Activated CD8-positive, alpha-beta memory T cell treated with anti-CD3 and anti-CD28 coated beads for 1 hour (primary cell): ENCODE measurements at places on chromosomes 4 and X.

DNA sequence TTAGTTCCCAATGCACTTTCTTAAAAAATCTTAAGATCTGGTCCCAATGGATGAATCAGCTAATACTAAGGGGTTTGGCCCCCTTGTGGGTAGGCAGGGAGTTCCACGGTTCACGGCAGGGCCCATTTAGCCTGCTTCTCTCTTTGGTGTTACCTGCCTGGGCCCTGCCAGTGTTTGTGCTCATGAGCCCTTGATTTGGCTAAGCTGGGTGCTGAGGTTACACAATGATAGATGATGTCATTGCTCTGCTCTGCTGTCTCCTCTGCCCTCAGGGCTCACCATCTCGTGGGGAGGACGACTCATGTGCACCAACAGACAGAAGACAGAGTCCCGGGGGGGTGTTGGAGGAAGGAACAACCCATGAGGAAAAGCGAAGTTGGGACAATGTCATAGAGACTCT lies 24.4 kb downstream of the RTL5 start:
- no peak for DNase-seq

DNA sequence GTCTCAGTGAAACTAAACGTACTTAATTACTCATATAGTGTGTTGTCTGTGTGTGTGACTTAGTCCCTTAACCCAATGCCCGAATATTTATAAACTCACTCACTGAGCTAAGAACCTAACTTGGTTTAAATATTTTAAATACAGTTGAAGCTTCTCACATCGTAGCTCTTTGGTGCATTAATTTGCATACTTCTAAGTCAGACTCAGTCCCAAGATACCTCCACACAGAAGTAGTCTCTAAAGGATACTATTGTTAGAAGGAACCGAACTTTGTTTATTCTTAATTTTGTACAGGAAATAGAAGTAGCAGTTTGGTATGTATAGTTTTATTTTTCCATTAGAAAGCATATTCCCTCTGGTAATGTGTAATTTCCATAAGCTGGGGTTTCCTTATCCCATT lies 54.0 kb upstream of the NKAP start:
- DNase-seq, result no peak

- DNase-seq, result no peak
These were observed 23.3 kb downstream of the AMER1 start for GRCh38 chrX:64182208-64182607.

- DNase-seq, result peak; percentile 79
These were observed at the start of gene MANBA for GRCh38 chr4:102760645-102761295. TSS of gene MANBA (minus strand) at chr4:102760968. CDS start at chr4:102760894, 74 bp downstream.

DNA sequence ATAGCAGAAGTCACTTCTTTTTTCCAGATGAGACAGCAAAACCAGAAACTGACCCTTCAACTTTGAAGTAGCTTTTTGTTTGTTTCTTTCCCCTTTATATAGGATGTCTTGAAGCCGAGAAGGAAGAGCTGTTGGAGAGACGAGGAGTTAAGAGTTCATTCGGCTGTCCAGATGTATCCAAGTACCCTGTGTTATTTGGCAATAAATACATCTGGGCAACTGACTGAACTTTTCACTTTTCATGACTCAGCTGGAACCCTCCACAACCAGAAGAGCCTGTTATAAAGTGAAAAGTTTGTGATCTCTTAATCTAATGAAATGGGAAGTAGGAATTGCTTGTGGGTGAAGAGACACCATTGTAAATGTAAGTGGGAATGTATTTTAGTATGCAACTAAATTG lies 131.2 kb downstream of the HTR2C start:
- DNase-seq, result no peak

- no peak for DNase-seq
These were observed 30.1 kb upstream of the MXD4 start for GRCh38 chr4:2291705-2292645.

DNA sequence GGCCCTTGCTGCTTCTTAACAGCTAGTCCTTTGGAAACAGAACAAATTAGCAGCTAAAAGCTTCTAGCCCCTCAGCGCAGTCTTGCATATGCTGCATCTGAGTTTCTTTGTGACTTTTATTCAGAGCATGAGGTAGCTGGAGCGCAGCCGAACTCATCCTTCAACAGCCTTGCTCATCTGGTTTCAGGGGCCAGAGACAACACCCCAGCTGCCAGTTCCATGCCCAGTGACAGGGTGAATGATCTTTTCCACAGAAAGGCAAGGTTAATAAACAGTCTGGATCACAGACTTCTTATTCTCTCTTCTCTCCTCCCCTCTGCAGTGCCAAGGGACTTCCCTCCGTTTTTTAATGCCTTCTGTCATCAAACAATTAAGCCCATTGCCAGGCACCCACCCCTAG lies 216.6 kb upstream of the INTU start:
- DNase-seq, result no peak

DNA sequence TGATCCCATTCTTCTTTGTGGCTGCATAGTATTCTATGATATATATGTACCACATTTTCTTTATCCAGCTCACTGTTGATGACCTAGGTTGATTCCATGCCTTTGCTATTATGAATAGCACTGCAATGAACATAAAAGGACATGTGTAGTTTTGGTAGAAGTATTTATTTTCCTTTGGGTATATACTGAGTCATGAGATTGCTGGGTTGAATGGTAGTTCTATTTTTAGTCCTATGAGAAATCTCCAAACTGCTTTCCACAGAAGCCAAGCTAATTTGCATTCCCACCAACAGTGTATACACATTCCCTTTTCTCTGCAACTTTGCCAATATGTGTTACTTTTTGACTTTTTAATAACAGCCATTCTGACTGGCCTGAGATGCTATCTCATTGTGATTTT lies 278.3 kb downstream of the PCDH18 start:
- no peak for DNase-seq

DNA sequence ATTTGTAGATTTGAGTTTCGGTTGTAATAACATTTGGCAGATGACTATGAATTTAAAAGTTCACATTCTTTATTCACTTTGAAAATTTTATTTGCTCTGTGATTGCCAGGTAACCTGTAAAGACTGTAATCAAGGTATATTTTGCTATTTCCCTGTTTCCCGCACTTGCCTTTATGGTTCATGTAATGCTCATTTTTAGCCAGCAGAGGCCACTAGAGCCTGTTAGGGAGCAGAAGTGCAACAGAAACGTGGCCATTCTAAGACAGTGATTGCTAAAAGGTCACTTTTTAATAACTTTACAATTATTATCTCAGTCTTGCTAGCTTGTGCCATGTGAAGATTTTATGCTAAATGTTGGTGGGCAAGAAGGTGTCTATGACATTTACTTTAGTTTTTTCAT lies 12.4 kb downstream of the YIPF6 start:
- no peak for DNase-seq

DNA sequence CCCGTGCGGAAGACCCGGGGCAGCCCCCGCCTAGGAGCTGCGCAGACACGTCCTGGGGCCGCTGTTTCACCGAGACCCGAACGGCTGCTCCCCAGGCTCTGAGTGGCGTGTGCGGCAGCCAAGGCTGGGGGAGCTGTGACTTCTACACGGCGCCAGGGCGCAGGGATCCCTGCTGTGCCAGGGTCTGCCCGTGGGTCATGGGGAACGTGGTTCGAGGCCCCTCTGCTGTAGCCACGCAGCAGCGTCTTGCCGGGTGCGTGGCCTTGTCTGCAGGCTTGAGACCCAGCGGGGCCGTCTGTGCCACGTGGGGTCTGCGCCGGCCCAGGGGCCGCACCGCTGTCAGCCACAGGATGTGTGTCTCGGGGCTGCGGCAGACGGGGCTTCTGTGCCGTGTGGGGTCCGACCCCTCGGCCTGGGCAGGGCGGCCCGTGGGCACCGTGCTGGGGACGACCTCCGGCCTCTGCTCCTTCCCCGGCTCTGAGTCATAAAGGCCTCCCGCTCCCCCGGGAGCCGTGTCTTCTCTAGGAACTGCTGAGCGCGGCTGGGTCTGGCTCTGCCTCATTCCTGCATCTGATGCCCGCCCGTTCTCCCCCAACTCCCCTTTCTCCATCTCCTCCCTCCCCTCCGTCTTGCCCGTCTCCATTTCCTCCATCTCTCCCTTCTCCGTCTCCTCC lies 12.7 kb upstream of the GTPBP6 start:
- no peak for DNase-seq

DNA sequence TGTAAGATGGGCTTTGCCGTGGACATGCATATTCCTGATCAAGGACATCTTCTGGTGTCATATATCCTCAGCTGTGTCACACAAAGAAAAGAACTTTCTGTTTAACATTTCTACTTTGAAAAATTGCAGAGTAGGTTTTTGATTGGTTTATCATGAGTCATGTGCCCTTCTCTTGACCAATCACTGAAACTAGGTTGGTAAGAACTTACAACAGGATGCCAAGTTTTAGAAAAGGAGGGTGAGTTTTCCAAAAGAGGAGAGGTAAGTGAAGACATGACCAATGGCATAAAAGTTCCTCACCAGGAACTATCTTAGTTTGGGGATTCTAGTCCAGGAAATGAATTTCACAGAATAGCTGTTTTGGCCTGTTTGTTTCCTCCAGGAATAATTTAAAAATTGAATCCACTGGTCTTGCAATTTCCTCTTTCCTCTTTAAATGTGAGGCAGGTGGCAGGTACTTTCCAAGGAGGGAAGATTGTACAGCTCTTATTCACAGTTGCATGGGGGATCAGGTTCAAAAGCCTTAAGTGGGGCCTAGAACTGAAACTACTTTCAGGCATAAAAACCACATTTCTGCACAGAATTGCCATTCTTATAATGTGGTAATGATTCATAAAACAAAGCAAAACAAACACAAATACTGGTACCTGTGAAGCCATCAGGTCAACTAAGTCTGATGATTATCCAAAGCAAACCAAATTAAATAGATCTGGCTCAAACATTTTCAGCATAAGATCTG lies 1114.5 kb upstream of the LCORL start:
- no peak for DNase-seq

- DNase-seq, result no peak
These were observed 1157.2 kb upstream of the ADGRL3 start for GRCh38 chr4:60042941-60043340.
